ENCODE measurements at places on chromosomes 6 and 20. TPM values are rescaled to one million over a fixed set of nuclear protein-coding genes. Genes with fewer than 3 reads are reported as not detected.

DNA sequence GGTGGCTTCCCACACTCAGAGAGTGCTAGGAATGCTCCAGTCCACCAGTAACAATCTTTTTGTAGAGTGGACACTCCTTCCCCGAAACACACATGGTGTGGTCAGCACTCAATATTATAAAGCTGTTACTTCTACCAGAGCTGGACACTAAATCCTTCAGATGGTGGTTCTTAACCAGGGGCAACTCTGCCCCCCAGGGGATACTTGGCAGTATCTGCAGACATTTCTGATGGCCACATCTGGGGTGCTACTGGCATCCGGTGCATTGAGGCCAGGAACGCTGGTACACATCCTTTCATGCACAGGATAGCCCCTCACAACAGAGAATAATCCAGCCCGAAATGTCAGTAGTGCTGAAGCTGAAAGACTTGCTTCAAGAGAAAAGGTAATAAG, 124.4 kb downstream of the NFATC2 start:
- no peak for DNase-seq

DNA sequence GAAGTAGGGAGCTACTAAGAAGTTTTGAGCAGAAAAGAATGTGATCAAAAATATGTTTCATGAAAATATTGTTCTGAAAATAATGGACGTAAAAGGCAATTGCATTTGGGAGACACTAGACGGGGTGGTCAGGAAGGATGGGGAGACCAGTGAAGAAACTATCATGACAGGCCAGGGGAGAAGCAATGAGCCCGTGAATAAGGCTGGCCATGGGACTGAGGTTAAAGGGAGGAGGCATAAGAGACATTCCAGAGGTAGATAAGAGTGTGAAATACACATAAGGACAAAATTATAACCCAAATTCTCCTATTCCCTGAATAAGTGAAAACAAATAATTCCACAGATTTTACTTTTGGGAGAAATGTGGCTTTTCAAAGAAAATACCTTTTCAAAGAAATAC, 51.7 kb downstream of the MARCKS start:
- DNase-seq, result no peak

DNA sequence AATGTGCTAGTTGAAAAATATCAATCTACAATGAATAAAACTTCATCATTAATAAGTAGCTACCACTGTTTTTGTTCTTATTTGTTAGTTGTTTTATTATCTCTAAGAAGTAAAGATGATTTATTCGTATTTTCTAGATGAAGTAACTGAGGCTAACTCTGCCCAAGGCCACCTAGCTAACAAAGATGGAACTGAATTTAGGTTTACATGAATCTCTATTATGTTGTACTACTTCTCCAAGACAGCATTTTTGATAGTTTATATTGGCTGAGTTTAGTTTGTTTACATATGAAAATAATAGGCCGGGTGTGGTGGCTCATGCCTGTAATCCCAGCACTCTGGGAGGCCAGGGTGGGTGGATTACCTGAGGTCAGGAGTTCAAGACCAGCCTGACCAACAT, 121.5 kb downstream of the NCOA3 start:
- DNase-seq, result no peak

The TRDN gene
- polyA plus RNA-seq, result 243 TPM

- no peak for DNase-seq
Observed at GRCh38 chr6:119283214-119283613, 66.3 kb downstream of the MAN1A1 start.

- DNase-seq, result no peak
Observed at GRCh38 chr6:147468634-147469033, 39.9 kb upstream of the SAMD5 start.

DNA sequence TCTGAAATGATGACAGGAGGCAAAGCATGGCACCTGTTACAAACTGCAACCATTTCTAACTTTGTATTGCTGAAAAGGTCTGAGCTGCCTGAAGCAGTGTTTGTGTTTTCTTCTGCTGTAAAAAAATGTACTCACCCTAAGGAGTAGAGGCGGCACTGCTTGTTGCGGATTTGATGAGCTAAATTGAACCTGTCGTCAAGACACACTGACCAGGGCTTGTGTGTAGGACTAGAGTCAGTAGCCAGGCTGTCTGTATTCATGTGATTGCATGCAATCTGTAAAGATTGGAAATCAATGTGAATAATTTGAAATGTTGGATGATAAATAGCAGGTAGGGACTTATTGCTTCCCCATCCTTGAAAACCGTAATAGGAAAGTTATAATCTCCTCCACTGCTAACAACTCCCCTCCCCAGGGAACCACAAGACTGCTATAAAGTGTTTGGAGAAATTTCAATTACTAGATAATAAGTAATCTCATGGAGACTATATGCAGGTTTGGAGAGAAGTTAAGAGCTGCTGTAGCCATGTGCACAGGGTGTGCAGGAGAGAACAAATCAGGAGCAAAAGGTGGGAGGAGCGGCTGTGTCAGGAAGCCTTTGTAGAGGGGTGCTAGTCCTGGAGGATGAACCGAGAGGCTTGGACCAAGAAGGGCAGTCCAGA, 42.8 kb downstream of the METTL24 start:
- DNase-seq, result no peak

- no peak for DNase-seq
Observed at GRCh38 chr6:128616342-128616741, 95.9 kb upstream of the PTPRK start.

The PBOV1 gene
- not detected for polyA plus RNA-seq

The PAQR8 gene
- 7.2 TPM for polyA plus RNA-seq

GRCh38 chr6:3919130-3919628, 70.0 kb downstream of the FAM50B start:
- peak; percentile 74 for DNase-seq

DNA sequence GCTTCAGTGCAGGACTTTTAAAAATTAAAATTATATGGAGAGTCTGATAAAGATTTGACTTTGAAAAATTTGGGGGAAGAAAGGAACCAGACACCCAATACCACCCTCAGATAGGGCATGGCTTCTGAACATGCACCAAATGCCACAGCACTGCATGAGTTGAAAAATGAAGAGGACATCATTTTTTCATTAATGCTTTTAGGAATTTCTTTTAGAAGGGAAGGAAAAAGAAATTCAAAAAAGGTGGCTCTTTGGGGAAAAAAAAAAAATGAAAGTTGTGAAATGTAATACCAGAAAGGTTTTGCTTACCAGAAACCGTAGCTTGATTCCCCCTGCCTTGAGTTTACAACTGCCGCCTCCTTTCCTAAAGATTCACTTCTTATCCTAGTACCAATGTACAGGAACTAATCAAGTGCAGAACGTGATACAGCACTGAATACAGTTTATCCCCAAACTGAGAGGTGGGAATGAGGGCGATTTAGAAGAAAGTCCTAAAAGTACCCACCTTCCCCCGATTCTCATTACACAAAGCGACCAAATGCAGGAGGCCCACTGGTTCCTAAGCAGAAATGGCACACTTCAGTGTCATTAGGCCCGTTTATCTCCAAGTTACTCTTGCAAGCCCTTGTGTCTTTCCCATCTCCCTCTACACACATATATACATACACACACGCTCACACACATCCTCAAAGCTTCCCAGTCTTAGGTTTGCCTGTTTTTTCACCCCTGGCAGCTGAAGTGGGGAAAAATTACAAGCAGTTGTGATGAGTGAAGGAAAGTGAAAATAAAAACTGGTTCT, 2.8 kb downstream of the PPP1R10 start:
- no peak for DNase-seq

The KIAA1586 gene
- 14.5 TPM for polyA plus RNA-seq

The TSBP1 gene
- 0.45 TPM for polyA plus RNA-seq

DNA sequence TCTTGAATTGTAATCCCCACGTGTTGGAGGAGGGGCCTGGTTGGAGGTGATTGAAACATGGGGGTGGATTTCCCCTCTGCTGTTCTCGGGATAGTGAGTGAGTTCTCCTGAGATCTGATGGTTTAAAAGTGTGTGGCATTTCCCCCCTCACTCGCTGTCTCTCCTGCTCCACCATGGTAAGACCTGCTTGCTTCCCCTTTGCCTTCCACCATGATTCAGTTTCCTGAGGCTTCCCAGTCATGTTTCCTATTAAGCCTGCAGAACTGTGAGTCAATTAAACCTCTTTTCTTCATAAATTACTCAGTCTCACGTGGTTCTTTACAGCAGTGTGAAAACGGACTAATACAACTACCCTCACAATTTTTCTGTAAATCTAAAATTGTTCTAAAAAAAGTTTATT, 26.8 kb upstream of the FAM184A start:
- DNase-seq, result no peak

GRCh38 chr6:30493643-30494250, 4.4 kb downstream of the HLA-E start:
- no peak for DNase-seq

GRCh38 chr6:88869263-88870020, 94.0 kb downstream of the RNGTT start:
- DNase-seq, result no peak

DNA sequence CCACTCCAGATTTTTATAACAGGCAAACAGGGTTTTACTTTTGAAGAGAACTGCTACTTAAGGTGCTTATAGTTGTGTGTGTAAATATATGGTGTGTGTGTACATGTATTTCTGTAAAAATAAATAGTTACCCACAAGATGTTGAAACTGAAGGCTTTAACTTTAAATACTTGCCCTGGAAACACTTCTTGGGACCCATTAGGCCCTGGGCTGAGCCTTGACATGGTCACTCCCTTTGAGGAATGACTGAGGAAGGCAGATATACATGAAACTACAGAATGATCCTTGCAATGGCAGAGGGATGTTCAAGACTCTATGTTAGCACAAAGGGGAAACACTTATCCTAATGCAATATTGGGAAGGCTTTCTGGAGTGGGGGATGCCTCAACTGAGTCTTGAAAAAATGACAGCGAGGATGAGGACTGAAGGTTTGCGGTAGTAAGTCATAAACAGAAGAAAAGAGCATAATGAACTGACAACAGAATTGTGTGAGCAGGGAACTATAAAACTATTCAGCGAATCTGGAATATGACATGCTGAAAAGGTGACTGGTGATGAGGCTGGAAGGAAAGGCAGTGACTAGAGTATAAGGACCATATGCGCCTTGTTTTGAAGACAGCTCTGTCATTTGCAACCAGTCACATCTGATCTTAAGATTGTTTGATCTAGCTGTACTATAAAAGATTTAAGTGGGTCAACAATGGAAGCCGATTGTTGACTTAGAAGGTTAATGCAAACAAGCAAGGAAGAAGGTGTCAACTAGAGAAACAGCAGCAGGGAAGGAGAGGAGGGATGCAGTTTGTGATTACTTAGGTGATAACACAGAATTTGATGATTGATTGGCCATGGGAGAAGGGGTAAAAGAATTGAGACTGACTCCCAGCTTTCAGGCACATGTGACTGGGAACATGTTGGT, 64.4 kb upstream of the COL21A1 start:
- no peak for DNase-seq

DNA sequence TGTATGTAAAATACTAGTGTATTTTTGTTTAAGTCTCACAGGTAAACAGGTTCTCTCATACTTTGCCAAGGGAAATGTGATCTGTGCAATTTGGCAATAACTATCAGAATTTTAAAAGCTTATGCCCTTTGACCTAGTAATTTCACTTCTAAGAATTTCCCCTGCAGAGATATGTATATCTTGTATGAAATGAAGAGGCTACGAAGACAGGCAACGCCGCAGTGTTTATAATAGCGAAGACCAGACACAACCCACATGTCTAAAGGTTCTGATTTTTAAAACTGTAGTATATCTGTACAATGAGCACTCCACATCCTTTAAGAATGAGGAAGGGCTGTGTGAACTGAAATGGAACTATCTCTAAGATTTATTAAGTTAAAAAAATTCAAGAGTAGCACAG, 7.5 kb downstream of the TRAF3IP2 start:
- no peak for DNase-seq

GRCh38 chr20:64044484-64045247, 4.8 kb downstream of the SOX18 start:
- DNase-seq, result no peak

GRCh38 chr6:6688283-6688682, 99.8 kb downstream of the LY86 start:
- DNase-seq, result no peak

The OLIG3 gene
- not detected for polyA plus RNA-seq

DNA sequence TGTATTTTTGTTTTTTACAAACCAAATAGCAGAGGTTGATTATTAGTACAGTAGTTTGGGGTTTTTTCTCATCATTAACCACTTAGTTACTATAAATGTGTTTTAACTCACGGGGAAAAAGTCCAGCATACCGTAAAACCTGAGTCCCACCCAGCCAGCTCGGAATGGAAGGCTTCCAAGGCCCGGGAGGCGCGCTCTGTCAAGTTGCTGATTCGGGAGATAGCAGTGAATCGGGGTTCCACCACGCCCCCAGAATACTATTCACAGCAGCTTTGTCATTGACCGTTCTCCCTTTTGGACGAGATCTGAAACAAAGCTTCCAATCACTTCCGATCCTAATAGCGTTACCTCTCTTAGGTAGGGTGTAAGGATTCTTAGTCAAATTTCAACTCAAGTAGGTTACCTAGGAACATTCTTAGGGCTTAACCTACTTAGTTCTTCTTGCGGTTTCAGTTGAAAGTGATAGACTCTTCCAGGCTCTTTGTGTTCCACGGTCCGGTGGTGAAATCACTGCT, 232.8 kb upstream of the QKI start:
- no peak for DNase-seq

GRCh38 chr20:32636283-32636682, 37.5 kb downstream of the C20orf203 start:
- peak; percentile 30 for DNase-seq

DNA sequence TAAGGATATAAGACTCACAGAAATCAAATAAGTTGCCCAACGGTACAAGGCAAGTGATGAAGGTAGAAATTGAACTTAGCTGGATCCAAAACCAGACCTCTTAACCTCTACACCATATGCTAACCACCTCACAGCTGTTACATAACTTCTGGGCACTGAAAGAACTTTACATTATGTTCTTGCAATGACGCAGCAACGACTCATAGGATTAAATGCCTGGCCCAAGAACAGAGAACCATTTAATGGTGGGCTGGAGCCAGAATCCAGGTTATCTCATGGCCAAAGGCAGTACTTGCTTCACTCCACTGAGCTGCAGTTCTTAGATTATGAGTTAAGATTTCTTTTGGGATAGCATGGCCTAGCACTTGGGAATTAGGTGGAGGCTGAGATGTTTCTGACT, 4.4 kb downstream of the TRMT6 start:
- DNase-seq, result peak; percentile 32

Measured in muscle of back (tissue), 13 donors.